Jurkat, Clone E6-1 (cell line): ENCODE measurements at places on chromosomes 2 and 18.
A peak's percentile ranks its signal among the peaks of the same experiment; 100 is the strongest.

GRCh38 chr2:235277485-235277884, 216.4 kb upstream of the AGAP1 start:
- no peak for DNase-seq

GRCh38 chr2:28274911-28275685, 117.6 kb upstream of the FOSL2 start:
- no peak for DNase-seq

GRCh38 chr18:12960853-12961397, 13.1 kb downstream of the SEH1L start:
- DNase-seq = no peak

GRCh38 chr2:136118819-136119716, 1.1 kb upstream of the CXCR4 start:
- peak; percentile 86 for DNase-seq

- DNase-seq = no peak
Measured at GRCh38 chr2:53583583-53583982, 184.0 kb upstream of the CHAC2 start.

DNA sequence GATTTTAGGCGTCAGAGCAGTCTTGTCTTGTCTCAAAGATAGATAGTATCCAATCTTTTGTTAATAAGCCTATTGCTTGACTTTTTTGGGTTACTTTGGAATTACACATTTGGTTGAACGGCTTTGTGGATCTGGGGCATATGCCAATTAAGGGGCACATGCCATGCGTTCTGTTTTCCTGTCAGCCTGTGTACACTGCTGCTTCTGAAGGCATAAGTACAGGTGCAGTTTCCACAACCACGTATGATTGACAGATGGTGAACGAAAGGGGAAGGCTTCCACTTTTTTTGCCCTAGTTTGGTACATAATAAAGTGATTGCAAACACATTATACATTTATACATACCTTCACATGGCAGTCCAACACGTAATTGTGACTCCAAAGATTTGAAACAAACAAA, 102.3 kb downstream of the RAPH1 start:
- DNase-seq = peak; percentile 32

DNA sequence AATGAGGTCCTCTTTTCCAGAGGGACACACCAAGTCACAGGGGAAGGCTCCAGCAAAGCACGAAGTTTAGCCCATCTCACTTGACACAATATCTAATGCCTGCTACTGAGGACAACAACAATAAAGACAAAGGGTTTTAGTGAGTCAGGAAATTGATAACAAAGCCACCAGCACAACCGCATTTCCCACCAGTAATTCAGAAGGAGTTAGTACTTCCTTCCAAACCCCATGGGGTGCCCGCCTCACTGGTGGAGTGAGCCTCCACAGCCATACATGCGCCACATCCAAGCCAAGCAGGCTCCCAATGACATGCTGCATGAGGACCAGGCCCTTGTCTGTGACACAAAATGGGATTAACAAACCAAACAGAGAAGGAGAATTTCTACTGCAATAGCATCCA, 40.1 kb downstream of the MRPL35 start:
- DNase-seq = no peak

DNA sequence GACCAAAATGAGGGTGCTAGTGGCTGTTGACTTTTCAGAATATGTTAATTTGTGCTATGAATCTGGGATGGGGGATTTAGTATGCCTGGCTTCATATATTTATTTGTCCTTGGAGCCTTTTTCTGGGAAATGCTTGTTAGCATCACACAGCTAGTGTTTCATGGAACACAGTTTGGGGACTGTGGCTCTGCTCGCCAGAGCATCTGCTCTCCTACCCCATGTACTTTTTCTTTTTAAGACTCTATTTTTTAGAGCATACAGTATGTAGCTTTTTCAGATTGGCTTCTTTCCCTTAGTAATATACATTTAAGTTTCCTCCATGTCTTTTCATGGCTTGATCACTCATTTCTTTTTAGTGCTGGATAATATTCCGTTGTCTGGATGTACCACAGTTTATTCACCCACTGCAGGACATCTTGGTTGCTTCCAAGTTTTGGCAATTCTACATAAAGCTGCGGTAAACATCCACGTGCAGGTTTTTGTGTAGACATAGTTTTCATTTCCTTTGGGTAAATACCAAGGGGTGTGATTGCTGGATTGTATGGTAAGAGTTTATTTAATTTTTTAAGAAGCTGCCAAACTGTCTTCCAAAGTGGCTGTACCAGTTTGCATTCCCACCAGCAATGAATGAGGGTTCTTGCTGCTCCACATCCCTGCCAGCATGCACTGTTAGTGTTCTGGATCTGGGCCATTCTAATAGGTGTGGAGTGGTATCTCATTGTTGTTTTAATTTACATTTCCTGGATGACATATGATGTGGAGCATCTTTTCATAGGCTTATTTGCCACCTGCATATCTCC, 44.1 kb downstream of the EFR3B start:
- DNase-seq = no peak

GRCh38 chr2:23375448-23375847, 9.5 kb upstream of the KLHL29 start:
- peak; percentile 58 for DNase-seq

- DNase-seq = no peak
Measured at GRCh38 chr2:217535957-217536708, 466.7 kb downstream of the TNS1 start.

GRCh38 chr2:44443517-44443916, 81.8 kb downstream of the CAMKMT start:
- DNase-seq = no peak

GRCh38 chr2:38863061-38863695, 12.6 kb downstream of the DHX57 start:
- no peak for DNase-seq

DNA sequence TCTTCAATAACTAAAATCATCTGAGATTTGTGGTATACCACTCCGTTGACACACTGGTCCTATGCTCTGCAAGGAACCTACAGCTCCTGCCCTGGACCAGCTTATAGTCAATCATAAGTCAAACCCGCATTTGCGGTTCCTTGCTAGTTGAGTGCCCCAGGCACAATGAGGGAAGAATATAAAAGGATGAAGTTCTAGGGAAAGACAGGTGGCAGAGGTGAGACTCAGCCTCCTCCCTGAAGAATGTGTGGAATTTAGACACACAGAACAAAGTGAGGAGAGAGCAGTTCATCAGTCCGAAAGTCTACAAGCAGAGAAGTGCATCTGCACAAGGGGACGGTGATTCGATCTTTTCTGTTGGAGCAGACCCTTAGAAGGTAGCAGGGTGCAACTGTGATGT, 615.0 kb upstream of the FANCL start:
- DNase-seq = no peak

- DNase-seq = no peak
Measured at GRCh38 chr18:25005541-25006403, 346.2 kb downstream of the ZNF521 start.

DNA sequence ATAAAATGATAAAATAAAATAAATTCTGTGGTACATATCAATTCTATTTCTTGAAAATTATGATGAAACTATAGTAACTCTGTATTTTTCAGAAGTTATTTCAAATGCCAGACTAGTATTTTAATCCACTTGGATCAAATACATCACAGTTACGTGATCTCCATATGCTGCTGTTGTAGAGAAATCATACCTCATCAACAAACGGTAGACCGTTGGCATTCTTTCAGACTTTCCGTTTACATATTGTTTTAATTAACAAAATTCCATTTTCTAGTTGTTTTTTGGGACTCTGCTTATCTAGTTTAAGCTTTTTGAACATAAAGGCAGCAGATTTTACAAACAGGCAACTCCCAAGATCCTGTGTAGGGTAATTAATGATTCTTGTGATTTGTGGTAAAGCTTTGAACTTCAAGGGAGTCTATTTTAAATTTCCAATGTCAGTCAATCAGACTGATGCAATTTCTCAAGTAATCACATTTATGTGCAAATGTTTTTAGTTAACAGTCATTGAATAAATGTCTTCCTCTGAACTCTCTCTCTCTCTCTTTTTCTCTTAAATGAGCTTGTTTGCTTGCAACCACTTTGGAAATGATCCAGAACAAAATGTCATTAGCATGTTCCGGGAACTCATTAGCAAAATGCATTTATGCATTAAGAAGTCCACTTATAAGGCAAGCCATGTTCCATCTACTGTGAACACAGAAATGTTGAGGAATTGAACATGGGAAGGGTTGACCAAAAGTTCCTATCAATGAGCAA, 31.8 kb downstream of the NYAP2 start:
- no peak for DNase-seq

GRCh38 chr2:84858937-84859336, 21.9 kb downstream of the TRABD2A start:
- no peak for DNase-seq

GRCh38 chr2:215693193-215693998, 257.5 kb upstream of the FN1 start:
- no peak for DNase-seq

DNA sequence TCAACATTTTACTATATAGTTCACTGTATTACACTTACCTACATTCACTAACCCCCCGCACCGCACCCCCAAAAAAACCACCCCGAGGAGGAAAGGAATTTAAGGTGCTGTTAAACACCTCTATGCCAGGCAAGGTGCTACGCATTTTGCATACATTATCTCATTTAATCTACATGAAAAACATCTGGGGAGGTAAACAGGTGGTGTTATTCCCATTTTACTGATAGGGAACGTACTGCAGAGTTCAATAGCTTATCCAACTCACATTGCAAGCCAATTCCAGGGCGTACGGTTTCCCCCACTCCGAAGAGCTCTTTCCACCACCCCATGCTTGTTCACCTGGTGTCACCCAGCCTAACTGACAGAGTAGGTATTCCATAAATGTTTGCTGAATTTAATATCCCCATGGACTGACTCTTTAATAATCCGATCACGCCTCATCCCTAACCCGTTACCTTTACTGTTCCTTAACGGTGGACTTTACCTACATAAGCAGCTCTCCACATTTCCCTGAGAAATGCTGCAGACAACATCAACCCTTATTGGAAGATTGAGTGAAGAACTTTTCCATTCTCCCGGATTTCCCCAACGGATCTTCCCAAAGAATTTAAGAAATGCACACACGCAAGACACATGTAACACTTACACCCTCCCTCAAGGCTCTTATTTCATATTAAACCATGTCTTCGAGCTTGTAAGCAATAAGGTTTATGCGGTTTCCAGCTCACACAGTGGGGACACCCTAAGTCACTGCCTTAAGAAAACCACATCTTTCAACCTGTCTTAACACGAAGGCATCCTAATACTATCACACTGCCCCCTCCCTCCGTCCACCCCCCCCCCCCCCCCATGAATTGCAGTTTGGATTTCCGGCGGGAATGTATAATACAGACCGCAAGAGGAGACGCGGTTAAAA, 1.2 kb downstream of the RAPH1 start:
- DNase-seq = peak; percentile 57

GRCh38 chr2:181313845-181314244, 143.3 kb upstream of the ITGA4 start:
- no peak for DNase-seq

- no peak for DNase-seq
Measured at GRCh38 chr2:218402911-218403411, 3.3 kb downstream of the CTDSP1 start.

DNA sequence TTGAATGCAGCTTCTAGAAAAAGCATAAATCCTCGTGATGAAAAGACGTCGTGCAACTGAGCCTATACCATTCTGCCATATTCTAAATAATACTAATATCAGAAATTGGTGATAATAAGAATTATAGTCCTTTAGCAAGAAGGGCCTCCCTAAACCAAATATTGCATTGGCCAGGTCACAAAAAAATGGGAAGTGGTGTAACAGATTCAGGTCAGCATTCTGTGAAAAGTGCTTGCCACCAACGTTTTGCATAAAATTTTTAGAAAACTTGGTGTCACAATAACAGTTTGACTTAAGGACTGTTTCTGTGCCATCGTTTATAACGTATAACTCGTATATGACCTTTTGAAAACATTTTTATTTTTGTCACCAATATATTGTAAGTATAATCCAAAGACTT, 603.6 kb downstream of the CPS1 start:
- DNase-seq = no peak

GRCh38 chr2:677056-677958, at the start of gene TMEM18:
TSS of gene TMEM18 (minus strand) at chr2:677406. CDS start at chr2:677345, 61 bp downstream.
- peak; percentile 100 for DNase-seq

DNA sequence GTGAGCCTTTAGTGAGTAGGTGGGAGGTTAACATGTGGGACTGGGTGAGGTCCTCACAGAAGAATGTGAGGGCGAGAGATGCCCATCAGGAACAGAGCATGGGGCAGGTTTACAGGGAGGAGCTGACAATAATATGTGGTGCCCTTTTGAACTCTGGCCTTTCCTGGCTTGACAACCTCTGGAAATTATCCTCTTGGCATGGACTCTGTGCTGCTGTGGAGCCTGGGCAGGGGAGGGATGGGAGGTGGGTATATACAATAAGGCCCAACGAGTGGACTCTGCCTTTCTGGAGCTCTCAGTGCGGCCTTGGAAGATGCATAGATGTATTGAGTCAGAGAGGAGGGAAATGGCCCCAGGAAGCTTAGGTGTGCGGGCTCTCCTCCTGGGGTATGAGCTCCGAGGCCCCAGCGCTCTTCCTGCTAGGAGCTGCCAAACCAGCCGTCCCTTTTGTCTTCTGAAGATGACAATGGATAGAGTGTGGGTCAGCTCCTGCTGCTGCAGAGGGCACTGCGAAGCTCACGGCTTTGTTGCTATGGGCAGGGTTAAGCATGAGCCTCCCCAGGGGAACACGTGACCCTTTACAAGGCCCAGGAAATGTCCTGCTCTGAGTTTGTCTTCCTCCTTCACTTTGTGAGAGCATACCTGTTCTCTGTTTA, 8.7 kb upstream of the PSD4 start:
- no peak for DNase-seq
